Glomerular endothelial cell (primary cell): ENCODE measurements at places on chromosomes 4 and X. TPM values are rescaled to one million over a fixed set of nuclear protein-coding genes. Genes with fewer than 3 reads are reported as not detected.

DNA sequence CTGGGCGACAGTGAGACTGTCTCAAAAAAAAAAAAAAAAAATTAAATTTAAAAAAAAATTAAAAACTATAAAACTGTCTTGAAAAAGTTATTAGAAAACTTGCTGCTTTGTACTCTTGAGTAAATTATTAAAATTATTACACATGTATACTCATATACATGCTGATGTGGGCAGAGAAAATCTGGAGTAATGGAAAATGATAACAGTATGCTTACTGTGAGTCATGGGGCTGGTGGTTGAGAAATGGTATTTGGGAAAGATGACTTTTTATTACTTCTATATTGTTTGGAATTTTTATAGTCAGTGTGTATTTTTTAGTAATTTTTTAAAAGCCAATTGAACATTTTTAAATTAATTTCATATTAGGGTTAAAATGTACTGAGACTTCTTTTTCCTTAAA lies 7.5 kb downstream of the YY2 start:
- DNase-seq: no peak

- DNase-seq: peak; percentile 91
Observed at GRCh38 chr4:19739101-19739651, 512.5 kb upstream of the SLIT2 start.

DNA sequence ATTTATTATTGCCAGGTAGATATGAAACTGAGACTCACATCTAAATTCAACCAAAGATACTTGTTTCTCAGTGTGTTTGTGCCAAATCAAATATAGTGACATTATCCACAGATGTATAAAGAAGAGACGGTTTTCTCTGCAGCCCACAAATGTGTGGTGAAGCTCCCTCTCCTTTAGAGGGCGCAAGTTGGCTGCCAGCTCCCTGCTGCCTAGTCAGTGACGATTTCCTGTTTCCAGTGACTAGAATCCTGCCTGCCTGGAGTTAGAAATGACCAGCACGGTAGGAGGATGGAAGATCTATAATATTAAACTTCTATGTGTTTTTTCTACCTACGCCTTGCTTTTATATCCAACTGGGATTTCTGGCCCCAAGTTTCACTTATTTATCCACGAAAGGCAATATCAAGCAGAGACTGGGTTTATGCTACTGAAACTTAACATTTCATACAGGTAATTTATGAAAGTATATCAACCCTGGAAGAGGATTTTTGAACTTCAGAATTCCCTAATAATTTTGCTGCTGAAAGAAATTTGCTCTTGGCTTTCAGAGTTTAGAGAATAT lies 1793.7 kb upstream of the TENM3 start:
- no peak for DNase-seq

DNA sequence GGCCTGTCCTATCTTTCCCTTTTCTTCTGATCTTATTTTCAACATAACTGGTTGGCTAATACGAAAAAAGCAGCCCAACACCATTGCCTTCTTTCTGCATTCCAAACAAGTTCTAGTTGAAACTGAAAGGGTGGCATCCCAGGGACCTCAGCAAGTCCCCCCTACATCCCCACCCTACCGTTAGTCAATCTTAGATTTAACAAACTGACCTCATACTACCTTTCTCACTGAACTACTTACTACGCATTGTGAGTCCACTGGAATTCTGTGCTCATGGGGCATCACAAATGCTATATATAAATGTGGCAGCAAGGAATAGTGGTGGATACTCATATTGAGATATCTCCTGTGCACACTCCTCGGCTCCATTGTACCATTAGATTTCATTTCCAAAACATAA lies 33.1 kb upstream of the FGF5 start:
- DNase-seq: no peak

- no peak for DNase-seq
Observed at GRCh38 chr4:183571350-183571941, 66.6 kb downstream of the ING2 start.

DNA sequence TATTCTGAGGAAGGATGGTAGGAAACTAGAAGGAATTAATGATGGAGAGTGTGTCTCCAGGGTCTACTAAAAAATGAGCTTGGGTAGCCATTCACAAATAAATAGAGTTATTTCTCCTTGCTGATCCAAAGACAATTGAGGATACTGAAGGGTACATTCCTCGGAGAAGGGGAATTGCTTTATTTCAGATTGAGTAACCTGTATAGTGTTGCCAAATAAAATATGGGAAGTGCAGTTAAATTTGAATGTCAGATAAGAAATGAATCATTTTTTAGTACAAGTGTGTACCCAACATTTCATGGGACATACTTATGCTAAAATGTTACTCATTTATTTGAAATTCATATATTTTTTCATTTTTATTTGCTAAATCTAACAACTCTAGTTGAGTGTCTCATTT lies 16.0 kb upstream of the VSIG1 start:
- DNase-seq: no peak

- DNase-seq: no peak
Observed at GRCh38 chrX:154097003-154097588, 421 bp downstream of the MECP2 start.

- no peak for DNase-seq
Observed at GRCh38 chrX:97021680-97022079, 138.0 kb downstream of the RPA4 start.

DNA sequence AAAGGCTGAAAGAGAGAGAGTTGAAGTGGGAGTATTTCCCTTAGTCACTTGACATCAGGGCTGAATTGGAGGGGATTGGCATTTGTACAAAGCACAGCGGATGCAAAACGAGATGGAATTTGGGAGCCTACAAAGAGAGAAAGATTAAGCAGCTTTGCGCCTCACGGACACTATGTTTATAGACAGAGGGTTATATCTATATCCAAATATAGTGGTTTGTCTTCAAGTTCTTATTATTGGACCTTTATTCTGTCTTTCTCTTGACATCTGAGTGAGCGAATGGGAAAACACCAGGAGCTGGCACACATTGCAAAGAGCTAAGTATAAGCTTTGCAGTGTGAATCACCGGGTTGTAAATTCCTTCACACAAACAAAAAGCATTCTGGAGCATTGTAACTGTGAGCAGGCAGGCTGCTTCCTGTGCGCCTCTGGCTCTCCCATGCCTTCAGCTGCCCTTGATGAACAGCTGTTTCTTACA lies 500.2 kb downstream of the STIM2 start:
- DNase-seq: no peak

DNA sequence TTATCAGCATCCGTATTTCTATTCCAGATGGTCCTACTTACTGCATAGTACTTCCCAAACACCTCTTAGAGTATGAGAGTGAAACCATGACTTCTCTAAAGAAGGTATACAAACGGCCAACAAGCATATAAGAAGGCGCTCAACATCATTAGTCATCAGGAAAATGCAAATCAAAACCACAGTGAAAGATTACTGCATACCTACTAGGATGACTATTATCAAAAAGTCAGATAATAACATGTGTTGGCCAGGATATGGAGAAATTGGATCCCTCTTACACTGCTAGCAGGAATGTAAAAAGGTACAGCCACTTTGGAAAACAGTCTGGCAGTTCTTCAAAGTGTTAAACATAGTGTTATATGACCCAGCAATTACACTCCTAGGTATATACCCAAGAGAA lies 215.3 kb upstream of the CXorf66 start:
- DNase-seq: no peak

DNA sequence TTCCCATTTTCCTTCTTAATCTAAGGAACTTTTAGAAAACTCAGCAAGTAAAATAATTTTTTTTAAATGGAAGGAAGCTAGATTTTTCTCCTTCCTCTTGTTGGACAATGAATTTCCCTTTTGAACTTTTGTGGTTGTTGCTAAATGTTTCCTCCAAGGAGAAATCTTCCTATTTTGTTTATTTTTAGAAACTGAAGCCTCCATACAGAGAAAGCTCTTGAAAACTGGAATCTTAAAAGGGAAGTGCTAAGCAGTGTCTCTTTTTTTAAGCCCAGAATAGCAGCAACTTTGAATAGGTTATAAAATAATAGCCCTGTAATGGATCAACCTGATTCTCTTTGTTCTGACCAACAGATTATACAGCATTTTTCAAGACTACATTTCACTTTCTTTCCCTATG lies 15.1 kb upstream of the DCLK2 start:
- no peak for DNase-seq

DNA sequence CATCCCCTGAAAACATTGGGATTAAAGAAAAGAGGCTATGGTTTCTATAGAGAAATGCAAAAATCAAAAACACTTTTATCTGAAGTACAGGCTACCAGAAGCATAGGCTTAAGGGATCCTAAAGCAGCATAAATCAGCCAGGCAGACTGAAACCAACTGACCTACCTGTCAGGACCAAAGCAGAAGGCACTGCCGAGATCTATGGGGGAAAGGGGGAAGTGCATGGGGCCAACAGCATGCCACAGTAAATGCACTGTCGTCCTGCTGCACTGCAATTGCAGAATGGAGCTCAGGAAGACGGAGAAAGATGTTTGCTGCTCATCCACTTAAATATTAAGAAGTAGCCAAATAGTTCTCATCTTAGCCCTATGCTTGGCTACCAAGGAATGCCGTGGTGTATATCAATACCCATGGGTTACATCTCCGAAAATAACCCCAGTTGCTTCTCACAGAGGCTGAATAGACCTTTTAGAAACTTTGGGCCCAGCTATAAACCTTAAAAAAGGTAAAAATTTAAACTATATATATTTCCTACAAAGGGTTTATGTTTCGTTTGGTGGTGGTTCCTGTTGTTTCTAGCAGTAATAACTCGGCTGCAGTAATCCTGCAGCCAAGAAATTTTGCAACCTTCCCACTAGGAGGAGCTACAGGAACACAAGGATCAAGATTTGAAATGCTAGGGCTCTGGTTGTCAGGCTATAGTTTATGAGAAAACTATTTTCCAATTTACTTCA lies 312.2 kb upstream of the DIAPH2 start:
- peak; percentile 20 for DNase-seq

Gene UGT2B10
- not detected in 2 replicates for total RNA-seq

Gene TNIP3
- 4.4 and 4.9 TPM in 2 replicates for total RNA-seq

Gene TMPRSS11D
- total RNA-seq: not detected in 2 replicates

Gene RIBC1
- 2.3 TPM in 1 of 2 replicates, not detected in the other for total RNA-seq

Gene CCKAR
- total RNA-seq: not detected in 2 replicates

Gene TCEAL7
- 8.5 and 16.2 TPM in 2 replicates for total RNA-seq

Gene LARP1B
- total RNA-seq: 11.5 and 16.7 TPM in 2 replicates

Gene MAOB
- total RNA-seq: 0.12 and 0.19 TPM in 2 replicates

Gene UGT2B11
- total RNA-seq: not detected in 2 replicates

Gene CDKN2AIP
- total RNA-seq: 11.7 and 19.4 TPM in 2 replicates

Gene TCEANC
- 1.3 and 3.3 TPM in 2 replicates for total RNA-seq

Gene DSPP
- total RNA-seq: not detected in 2 replicates
